ENCODE measurements at places on chromosomes 7 and 10.

- DNase-seq, result no peak
Measured at GRCh38 chr7:1049801-1050200, 5.5 kb downstream of the GPR146 start.

GRCh38 chr10:130771491-130771946 lies 540.0 kb downstream of the TCERG1L start:
- no peak for DNase-seq

GRCh38 chr10:69416695-69417094 lies at the start of gene TACR2:
Gene TACR2, minus strand, starts transcription at chr10:69416918. Its CDS starts 595 bp downstream, at chr10:69416323.
- DNase-seq, result no peak

GRCh38 chr7:144006029-144006691 lies 6.0 kb downstream of the OR6B1 start:
- DNase-seq, result no peak

DNA sequence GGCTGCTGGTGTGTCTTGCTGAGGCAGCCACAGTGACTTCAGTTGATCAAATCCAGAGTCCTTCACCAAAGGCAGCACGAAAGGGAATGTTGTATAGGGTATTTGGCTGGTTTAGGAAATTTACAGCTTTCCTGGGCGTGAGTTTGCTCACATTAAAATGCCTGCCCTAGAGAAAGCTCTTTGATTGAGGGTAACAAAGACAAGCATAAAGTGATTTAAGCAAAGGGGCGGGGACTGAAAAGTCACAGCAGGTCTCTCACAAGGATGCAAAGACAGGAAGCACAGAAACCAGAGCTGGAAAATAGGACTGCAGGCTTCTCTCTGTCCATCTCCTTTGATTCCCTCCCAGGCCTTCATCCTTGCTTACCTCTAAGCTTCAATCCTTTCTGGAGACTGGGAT lies 139.2 kb downstream of the ELMO1 start:
- no peak for DNase-seq

DNA sequence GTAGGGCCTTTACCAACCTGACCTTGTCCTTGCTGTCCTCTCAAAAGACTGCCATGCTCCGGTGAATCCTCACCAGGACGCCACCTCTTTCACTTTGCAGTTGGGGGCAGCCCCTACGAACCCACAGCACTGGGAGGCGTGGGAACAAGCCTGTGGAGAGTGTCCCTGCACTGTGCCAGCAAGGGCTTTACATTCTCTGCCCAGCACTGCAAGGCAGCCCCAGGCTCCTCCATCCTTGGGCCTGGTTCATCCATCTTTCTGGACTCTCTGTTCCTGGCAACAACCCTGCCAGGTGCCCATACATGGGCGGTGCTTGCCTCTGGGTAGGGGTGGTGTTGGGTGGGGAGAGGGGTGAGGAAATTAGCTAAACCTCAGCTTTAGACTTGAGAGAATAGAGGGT lies 1.4 kb downstream of the CHAT start:
- DNase-seq, result no peak

DNA sequence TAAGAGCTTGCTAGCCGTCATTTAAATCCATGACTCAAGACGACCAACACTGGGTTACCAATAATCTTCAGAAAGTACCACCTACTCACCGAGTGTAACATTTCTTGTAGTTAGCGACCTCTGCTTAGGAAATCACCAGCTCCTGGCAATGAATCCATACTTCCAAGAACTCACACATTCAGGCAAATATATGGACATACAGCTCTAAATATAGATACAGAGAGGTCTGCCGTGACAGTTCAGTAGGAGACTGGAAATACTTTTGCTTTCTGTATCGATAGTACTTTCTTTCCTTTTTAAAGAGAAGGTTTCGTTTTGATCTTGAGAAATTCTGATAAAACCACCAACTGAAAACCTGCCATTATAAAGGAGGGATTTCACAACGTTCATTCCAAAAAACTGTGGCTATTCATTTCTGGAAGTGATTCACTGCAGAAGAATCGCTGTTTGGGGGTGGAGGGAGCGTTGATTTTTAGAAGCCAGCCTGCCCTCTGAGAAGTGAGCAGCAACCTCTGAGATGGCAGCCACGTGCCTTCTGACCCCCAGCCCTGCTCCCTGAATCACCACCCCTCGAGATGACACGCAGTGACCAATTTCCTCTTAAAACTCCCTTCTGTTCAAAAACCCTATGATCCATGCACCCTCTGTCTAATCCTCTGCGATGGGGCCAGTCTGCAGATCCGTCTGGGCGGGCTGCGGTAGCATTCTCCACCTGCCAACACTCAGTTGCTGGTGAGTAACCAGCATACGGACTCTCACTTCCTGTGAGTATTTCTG lies 179.0 kb upstream of the KLF14 start:
- peak; percentile 96 for DNase-seq

GRCh38 chr10:15306735-15307280 lies 64.3 kb downstream of the FAM171A1 start:
- DNase-seq, result no peak

GRCh38 chr7:30665043-30665442 lies 17.2 kb downstream of the CRHR2 start:
- DNase-seq, result no peak

GRCh38 chr7:19982841-19983835 lies 209.7 kb upstream of the TMEM196 start:
- DNase-seq, result peak; percentile 83

DNA sequence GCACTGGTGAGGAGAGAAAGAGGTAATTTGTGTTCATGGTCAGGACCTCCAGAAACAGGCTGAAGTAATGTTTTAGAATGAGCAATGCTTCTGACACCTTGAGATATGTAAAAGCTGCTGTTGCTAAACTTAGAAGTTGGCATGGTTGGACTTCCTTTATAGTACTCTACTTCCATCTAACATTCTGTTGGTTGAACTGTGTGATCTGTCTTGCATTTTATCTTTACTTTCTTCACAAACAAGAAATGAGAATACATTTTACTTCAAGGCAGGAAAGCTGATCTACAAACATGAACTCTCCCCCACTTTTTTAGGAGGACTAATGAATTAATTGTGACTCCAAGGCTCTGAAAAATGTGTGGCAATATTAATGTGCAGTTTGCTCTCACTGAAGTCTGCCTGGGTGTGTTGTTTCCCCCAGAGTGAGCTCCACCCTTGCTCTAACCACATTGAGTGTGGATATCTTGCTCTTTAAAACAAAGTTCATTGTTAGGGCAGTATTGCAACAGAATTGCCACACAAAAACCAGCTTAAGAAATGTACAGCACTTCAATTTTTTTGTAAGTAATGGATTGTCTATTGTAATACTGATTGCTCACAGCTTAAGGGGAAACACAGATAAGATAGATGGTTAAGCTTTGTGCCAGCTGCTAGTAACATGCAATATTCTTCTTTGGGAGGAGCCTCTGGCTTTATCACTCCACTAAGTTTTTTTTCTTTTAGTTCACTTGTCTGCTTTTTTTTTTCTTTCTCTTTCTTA lies 69.0 kb downstream of the ADD3 start:
- DNase-seq, result peak; percentile 100

- no peak for DNase-seq
Measured at GRCh38 chr7:34260279-34260678, 354.9 kb downstream of the BMPER start.

DNA sequence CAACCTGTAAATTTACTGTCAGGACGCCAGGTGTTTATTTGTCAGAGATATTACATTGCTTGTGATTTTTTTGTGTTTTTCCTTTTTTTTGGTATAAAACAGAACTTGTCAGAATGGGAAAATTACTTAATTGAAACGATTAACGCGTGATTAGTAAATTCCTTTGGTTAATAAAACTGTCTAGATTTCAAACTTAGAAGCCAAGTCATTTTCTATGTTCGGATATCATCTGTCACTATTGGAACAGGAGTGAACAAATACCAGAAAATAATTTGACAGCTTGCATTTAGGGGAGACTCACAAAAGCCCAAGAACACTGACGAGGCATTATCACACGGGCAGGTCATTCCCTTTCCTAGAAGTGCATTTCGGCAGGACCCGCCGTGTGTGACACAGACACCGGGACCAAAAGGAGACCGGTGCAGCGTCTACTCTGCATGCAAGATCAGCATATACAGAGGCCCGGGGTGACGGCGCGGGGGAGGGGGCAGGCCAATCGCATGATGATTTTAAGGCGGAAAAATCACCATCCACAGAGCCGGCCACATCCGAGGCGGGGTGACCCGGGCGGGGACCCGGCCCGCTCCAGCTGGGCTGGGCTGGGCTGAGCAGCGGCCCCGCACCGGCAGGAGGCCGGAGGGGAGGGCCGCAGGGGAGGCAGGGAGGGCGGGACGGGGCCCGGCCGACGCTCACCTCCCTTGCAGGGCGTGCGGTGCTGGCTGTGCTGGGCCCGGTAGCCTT lies 841 bp downstream of the GLUD1 start:
- peak; percentile 63 for DNase-seq

GRCh38 chr7:20514364-20514763 lies 101.1 kb upstream of the ABCB5 start:
- DNase-seq, result no peak

DNA sequence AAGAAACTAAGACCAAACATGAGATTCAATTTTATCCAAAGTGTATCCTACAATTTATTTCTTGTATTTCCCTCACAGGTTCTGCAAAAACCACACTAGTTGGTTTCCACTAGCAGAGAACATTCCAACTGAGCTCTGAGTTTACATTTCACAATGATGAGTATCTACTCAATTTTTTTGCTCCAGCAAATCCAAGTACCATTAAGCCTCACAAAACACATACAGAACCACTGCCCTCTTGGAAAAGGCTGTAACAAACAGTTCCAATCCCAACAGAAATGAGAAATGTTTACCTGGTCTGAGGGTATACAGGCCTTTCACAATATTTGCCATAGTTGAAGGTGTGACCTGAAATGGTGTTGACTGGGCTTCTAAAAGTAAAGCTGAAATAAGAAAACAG lies 59.9 kb downstream of the CACUL1 start:
- DNase-seq, result no peak

GRCh38 chr7:82972135-82972534 lies 190.5 kb downstream of the PCLO start:
- DNase-seq, result no peak

GRCh38 chr10:46528171-46528671 lies 28.2 kb downstream of the GPRIN2 start:
- DNase-seq, result no peak

DNA sequence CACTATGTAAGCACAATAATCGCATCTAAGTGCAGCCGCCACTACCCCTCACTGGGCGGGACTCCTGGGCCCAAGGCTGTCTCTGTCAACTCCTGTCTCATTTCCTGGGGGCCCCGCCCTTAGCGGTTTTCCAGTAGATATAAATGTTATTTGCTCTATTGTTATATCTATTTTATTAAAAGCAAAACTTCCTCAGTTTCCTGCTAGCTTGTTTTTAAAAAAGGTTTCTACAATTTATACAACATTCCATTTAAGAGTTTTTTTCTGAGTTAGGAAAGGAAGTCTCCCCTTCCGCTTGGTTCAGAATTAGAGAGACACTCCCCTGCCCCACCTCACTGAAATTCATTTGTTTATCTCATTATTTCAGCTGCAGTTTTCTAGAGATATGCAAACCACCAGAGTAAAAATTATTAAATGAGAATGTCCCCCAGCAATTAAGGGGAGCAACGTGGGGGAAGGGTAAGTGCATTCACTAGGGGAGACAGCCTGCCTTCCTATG lies 82.7 kb downstream of the RAMP3 start:
- peak; percentile 19 for DNase-seq

- no peak for DNase-seq
Measured at GRCh38 chr10:61935077-61935476, 33.6 kb downstream of the ARID5B start.
